ENCODE measurements at places on chromosomes 12 and 14.

GRCh38 chr12:125387206-125387605 is 322.0 kb downstream of the AACS start:
- no peak for DNase-seq

GRCh38 chr12:100566887-100567637 is 6.4 kb upstream of the GAS2L3 start:
- DNase-seq, result no peak

GRCh38 chr12:83067981-83068380 is 381.3 kb downstream of the TMTC2 start:
- DNase-seq, result no peak

GRCh38 chr14:96205059-96205977 is 679 bp downstream of the BDKRB2 start:
- DNase-seq, result no peak

GRCh38 chr12:52193991-52194390 is 2.2 kb upstream of the KRT80 start:
- no peak for DNase-seq

All from NCI-H446 treated with DMSO at 0.1 percent for 48 hours (cell line).